ENCODE measurements at places on chromosomes 6 and 20. TPM values are rescaled to one million over a fixed set of nuclear protein-coding genes. Genes with fewer than 3 reads are reported as not detected.

GRCh38 chr6:166395351-166395750, 12.6 kb upstream of the MPC1 start:
- DNase-seq: no peak

- no peak for DNase-seq
Observed at GRCh38 chr6:166928644-166929541, 27.5 kb downstream of the RNASET2 start.

TNFRSF6B gene
- total RNA-seq: 91.9 TPM

DNA sequence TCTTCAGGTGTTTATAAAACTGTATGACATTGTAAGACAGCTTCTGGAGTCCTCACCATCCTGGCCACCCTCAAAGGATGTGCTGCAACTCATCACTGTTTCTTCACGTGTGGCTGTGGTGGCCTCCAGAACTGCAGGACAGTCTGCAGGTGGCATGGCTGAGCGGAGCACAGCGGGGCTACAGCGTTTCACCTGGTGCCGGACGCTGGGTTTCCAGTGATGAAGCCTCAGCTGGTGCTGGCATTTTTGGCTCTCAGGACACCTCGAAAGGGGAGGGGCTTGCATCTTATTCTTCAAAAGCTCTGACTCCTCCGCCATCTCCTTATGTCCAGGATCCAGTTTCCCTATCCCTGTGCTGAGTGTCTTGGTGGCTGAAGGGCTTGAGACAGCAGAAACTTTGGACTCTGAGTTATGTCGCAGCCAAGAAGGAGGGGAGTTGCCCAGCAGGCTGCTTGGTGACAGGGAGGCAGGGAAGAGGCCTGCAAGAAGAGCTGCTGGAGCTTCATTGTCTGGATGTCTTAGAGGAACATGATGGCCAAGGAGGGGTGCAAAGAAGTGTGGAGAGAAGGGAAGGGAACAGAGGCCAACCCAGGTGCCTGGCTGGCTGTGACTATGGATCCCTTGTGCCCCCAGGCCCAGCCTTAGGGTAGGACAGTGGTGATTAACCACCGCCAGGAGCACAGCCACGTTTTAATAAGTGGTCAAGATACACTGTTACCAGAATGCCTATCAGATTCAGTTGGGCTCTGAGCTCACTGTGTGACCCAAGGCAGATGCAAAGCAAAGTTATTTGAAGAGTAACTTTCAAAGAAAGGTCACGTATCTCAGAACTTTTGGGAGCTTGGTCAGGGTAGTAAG, 58.7 kb downstream of the GTF2H5 start:
- DNase-seq: no peak

FOXF2 gene
- total RNA-seq: 0.82 TPM

SLC17A3 gene
- not detected for total RNA-seq

- DNase-seq: no peak
Observed at GRCh38 chr6:116156405-116157326, 30.7 kb upstream of the COL10A1 start.

- no peak for DNase-seq
Observed at GRCh38 chr6:148138573-148138972, 204.1 kb upstream of the SASH1 start.

DNA sequence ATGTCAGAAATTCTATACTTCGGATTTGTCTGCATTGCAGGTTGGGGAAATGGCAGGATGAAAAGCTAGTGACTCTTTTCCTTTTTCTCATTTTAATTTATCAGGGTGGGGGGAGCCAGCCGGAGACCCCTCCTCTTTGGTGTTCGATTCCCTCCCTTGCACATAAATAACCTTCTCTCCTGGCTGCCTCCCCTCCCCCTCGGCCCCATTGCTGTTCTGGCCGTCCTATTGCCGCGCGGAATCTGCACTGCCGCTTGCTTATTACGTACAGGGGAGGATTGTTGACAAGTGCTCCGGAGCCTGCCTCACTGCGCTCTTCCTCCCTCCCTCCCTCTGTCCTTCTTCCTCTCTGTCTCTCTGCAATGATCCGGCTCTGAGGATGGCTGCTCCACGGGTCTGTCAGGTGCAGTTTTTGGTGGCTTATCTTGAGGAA, 154.7 kb downstream of the JARID2 start:
- DNase-seq: no peak

CAP2 gene
- 8.9 TPM for total RNA-seq

DNA sequence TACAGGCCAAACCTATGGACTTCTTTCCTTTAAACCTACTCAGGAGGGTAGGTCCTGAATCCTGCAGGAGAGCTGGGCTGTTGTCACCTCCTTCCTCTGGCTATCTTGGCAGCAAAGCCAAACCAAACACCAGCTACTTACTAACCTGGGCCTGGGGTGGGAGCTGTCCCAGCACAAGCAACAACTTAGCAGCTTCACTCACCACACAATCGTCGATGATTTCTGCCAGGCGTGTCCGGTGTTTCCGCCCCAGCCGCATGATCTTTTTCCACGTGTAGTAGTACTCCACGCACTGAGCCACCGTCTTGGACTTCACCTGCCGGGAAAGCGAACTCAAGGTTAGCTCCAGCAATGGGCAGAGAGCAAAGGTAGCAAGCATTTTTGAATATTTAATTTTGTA, 25.4 kb upstream of the MRPS10 start:
- DNase-seq: no peak

SLC35D3 gene
- not detected for total RNA-seq

DNA sequence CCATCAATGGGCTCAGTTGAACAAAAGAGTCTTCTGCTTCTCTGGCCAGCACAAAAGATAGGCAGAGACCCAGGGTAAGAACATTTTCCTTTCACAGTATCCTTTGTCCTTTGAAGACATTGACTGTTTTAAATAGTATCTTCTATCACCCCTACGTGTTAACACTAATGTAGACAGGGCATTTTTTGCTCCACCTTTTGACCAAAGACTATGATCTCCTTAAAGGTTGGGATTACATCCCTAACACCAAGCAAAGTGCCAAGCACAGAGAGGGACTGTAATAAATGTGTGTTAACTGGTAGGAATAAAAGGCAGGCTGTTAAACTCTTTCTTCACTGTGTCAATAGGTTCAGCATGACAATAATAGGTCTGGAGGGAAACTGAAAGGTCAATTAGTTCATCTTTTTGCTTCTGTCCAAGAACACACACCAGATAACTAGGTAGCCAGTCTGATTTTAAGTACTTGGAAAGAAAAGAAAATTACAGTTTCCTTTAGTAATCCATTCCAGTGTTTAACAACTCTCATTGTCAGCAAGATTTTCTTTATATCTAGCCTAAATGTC, 63.6 kb upstream of the NOX3 start:
- DNase-seq: no peak

DNA sequence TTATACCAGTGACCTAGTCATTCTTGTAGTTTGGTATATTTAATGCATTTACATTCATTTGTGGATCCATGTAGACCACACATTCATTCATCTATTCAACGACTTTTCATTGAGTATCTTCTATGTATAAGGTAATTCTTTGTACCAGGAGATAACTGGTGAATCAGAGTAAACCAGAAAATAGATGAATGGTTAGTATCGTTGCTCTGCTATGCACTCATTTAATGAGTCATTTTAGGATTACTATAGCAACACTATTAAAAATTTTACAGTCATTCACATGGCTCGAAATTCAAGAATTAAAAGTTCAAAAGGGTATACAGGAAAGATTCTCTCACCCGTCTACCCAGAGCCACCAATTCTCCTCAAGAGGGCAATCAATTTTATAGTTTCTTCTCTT, 26.8 kb downstream of the DOK5 start:
- DNase-seq: no peak

SIRPB1 gene
- 5.1 TPM for total RNA-seq

DNA sequence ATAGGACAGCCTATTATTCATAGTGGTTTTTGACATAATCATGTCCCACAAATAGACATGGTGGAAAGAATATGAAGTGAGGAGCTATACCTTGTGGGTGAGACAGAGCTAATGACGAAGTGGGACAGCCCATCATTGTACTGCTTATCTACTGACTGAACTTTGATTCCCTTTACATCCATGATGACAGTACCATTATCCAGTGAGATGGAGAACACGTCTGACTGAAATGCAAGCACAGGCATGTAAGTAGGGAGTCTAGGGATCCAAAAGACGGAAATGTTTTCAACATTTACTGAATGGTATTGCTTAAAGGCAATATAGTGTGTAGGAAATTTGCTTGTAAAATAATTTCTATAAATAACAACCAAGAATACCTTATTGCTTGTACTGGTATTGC, 43.5 kb downstream of the FAM229B start:
- DNase-seq: no peak

DNA sequence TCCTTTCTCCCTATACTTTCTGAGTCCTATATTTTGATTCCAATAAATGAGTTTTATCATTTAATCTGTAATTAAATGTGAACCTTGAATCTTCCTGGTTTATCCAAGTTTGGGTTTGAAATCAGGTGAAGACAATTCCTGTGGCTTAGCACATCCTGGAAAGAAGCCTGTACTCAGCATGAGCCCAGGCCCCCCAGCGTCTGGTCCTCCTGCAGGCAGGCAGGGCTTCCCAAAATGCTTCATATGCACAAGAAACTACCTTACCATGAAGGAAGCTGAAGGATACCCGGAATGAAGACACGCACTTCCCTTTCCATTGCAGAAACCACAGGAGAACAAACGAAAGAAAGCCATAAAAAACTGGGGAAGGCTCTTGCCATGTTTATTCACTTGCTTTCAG, 157.4 kb upstream of the PDE10A start:
- DNase-seq: no peak

DNA sequence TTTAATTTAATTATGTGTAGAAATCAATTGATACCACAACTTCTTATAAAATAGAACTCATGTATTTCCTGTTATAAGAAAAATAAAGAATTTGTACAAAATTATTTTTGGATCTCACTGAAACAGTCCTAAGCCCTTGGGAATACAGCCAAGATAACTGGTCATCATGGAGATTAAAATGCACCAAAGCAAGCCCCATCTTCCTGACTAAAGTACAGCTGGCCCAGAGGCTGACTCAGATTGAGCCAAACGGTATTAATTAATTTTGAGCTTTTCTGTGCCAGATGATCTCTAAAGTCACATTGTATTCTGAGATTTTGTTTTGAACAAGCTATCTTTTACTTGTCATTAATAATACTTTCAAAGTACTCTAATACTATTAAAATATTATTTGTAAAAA, 978.5 kb downstream of the TBC1D32 start:
- no peak for DNase-seq

- DNase-seq: no peak
Observed at GRCh38 chr20:8342391-8342790, 210.3 kb downstream of the PLCB1 start.

BNIP5 gene
- total RNA-seq: not detected

DNA sequence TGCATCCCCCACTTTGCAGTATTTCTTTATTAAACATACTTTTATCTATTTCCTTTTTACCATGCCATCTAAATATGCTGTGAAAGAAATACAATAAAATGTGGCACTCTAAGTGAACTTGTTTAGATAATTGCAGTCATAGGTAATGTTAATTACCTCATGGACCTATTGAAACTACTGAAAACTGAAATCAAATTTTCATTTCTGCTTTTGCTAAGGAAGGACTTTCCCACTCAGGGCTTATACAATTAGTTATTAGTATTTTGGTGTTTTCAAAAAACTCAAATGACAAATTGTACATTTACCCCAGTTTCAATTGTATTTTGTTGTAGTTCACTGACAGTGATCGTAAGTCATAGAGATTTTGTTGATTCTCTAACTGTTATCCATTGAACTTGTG, 88.4 kb downstream of the ID4 start:
- no peak for DNase-seq

GRCh38 chr6:7042056-7042653, 65.6 kb upstream of the RREB1 start:
- no peak for DNase-seq

- no peak for DNase-seq
Observed at GRCh38 chr20:60214901-60215815, 256.9 kb downstream of the CDH26 start.

DNA sequence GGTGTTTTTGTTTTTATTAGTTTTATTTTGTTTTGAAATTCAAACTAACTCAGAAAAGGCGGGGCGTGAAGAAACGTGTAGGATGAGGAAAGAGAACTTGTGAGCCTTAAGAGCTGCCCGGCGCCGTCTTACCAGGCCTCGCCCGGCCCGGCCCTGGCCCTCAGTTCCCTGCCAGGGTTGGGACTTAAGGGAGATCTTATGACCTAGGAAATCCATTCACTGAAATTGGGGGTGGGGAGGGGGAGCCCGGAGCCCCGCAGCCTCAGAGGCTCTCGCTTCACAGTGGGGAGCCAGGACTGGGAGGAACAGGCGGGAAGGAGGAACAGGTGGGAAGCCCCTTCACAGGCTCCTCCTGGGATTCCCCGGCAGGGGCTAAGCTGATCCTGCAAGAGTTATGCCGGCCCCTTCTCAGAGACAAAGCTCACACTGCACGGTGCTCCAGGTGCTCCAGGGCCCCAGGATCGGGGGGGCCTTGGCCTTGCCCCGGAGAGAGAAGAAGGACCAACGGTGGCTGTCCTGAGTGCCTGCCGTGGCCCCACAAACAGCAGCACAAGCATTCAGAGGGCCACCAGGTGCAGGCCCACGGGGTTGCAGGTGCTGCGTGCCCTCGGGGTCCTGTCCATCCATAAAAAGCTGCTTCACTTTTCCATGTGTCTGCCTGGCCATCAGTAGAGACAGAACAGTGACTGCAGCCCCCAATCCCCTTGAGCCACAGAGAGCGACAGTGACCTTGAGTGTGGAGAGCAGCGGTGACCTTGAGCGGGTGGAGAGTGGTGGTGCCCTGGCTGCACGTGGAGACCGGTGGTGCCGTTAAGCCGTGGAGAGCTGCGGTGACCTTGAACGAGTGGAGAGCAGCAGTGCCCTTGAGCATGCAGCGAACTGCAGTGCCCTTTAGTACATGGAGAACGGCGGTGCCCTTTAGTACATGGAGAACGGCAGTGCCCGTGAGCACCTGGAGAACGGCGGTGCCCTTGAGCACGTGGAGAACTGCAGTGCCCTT, 152.7 kb downstream of the DLL1 start:
- no peak for DNase-seq

DNA sequence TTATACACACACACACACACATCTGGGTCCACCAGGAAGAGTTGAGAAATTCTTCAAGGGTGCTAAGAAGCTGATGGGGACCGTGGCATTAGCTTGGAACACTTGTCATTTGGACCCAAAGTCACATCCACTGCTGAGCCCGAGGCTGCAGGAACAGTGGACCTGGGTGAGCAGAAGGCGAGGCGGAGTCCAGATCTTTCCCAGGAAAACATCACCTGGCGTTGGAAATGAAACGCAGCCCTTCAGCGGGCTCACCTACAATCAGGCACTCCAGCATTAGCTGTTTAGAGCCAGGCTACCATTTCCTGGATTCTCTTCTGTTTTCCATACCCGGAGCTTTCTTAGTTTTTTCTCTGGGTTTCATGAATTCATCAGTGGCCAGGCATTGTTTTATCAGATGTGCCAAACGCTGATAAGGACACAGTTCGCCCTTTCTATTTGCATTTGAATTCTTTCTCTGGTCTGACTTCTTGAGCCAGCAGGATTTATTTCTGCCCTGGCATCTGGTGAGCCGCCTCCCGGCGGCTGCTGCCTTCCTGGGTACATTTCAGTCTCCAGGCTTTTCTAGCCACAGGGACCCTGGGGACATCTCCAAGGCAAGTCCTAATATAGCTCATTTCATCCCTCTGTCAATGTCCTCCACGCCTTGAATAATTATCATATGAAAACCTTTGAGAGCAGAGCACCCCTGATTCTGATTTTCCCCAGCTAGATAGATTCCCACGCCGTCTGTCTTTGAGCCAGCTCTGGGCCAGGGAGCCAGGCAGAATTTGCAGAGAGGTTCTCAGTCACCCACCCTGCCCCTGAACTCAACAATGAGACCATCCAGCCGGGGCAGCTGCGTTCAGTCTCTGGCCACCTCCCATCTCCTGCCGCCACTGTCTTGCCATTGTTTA, 170.9 kb downstream of the TTLL2 start:
- DNase-seq: no peak

All from omental fat pad (tissue), 4 donors.